AG20443 (cell line): ENCODE measurements at places on chromosomes 11 and 22.
A peak's percentile ranks its signal among the peaks of the same experiment; 100 is the strongest.

DNA sequence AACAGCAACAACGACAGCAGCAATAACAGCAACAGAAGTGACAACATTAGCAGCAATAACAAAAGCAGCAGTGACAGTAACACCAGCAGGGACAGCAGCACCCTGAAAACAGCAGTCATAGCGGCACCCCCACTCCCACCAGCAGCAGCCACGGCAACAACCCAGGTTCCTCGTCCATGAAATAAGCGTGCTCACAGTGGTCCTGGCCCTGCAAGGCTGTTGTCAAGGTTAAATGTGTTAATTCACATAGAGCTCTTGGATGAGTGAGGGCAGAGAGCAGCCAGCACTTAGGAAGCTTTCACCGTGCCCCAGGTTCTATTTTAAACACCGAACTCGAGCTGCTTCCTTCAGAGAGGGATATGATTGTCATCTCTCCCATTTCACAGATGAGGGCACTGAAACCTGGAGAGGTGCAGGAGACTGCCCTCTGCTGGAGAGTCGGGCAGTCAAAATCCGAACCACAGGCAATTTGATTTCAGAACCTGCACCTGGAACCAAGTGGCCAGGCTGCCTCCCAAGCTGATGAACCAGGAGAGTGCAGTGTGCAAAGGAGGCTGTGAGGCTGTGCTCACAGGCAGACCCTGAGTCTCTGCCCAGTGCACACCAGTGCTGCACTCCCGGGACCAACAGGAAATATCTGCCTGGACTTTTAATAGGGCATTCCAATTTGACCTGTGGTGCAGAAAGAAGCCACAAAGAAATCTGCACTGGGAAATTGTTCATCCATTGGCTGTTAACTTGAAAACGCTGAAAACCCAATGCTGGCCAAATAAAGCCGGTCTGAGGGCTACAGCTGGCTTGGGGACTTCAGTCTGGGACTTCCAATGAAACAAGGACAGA is 22.9 kb upstream of the FGF3 start:
- peak; percentile 29 for DNase-seq

DNA sequence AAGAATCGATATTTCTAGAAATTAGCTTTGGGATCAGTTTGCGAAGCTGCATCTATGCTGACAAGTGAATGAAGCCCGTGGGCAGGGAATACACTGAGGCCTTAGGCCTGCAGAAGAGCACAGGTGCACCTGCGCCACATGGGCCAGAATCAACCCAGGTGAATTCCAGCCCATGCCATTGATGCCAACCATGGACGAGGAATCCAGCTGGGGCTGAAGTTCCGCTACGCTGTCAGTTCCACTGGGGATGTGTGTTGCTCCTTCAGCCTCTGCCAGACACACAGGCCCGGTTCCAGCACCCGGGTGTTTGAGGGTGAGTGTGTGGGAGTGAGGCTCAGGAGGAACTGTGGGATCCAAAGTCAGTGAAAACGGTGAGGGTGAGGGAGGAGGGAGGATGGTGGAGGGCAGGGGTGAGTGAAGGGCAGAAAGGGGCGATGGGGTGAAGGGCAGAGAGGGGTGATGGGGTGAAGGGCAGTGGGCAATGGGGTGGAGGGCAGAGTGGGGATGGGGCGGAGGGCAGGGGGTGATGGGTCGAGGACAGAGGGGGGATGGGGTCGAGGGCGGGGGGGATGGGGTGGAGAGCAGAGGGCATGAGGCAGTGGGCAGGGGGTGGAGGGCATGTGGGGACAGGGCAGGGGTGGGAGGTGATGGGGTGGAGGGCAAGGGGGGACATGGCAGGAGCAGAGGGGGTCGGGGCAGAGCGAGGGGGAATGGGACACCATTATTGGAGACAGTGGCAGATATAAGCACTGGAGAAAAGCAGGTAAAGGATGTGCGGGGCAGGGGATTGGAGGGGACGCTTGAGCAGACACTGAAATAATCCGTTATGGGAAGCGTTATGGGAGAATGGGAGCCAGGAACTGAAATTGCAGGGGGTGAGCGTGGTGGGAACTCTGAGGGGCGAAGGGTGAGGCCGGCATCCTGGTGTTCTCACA is 931.6 kb downstream of the BRD1 start:
- no peak for DNase-seq

DNA sequence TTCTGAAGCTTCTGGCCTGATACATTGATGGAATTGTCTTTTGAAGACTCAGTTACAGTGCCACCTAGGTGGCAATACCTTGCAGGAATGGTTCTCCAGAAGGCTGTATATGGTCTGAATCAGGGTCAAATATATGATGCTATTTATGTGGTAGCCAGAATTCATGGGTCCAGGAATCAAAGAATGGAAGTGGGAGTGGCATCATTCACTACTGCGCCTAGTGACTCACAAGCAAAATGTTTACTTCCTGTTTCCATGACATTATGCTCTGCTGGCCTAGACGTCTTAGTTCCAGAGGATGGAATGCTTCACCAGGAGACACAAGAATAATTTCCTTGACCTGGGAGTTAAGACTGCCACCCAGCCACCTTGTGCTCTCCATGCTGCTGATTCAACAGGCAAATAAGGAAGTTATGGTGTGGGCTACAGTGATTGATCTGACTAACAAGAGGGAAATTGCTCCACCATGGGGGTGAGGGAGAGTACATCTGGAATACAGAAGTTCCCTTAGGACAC is 491.8 kb downstream of the ETS1 start:
- DNase-seq, result peak; percentile 30

- DNase-seq, result peak; percentile 84
Measured at GRCh38 chr11:304915-305843, 2.4 kb upstream of the IFITM2 start.

GRCh38 chr22:24681236-24681635 is 78.2 kb downstream of the GGT1 start:
- peak; percentile 1 for DNase-seq

DNA sequence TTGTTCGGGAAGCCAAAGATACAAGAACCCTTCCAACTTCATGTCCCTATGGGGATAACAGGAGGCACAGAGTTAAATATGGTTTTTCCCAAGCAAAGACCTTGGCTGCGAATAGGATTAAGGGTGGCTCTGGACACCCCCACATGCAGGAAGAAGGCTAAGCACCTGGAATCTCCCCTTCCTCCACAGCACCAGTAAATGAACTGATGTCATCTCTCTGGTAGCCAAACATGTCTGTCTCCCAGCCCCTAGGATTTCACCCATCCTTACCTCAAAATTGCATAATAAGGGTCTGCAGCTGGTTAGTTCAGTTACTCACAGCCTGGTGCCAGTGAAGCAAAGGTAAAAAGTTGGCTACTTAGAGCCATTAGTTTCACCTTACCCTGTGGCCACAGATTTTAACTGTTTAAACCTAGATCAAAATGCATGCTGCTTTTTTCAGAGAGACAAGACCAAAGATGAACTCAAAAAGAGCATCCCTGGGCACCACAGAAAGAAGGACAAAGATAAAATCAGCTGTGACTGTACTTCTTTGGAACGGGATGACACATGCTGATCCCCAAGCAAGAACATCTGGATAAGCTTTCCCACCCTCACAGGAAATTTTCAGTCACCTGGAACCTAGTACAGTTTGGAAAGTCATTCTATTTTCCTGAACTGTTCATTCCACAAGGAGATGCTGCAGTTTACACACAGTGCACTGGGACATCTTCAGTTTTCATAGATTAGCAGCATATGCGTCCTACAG is 77.2 kb upstream of the AKIP1 start:
- DNase-seq, result no peak

- no peak for DNase-seq
Measured at GRCh38 chr11:57392066-57392762, 1.8 kb upstream of the PRG2 start.

DNA sequence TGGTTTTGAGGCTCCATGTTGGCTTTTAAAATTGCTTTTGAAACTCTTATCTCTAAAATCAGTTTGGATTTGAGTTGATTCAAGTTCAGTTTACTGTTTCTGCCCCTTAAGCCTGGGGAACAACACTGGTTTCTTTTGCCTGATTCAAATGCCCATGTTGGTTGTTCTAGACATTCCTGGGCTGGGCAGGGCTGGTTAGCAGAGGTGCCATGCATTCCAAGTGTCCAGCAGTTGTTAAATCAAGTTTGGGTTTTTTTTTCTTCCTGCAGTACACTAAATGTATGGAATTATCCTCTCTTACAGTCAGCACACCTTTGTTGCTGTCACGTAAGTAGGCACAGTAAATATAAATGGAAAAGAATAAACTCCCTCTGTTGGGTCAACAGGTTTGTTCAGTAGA is 67.2 kb upstream of the MTMR2 start:
- DNase-seq, result no peak

GRCh38 chr22:28992565-28993356 is 68.9 kb downstream of the C22orf31 start:
- no peak for DNase-seq

- peak; percentile 79 for DNase-seq
Measured at GRCh38 chr22:20606041-20606783, 98.8 kb downstream of the MED15 start.

- DNase-seq, result no peak
Measured at GRCh38 chr11:67378544-67378943, 5.1 kb upstream of the CLCF1 start.

DNA sequence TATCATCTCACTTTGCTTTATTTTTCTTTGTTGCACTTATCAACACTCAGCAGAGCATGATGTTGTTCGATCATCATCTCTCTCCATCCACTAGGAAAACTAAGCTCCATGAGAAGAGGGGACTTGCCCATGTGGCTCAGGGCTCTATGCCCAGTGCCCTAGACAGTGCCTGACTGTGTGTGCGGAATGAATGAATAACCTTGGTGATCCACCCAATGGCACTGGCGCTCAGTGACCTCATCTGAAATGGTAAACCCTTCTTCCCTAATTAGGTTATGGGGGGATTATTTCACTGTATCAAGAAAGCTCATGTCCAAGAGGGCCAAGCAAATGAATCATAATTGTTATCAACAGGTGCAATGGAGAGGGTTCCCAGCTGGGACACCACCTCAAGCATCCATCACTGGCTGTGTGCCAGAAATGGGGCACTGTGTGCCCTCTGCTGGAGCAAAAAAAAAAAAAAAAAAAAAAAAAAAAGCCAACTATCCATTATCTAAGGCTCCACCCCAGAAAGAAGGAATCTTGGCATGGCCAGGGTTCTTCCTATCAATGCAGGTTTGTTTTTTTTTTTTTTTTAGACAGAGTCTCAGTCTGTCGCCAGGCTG is 172.6 kb downstream of the LARGE1 start:
- DNase-seq, result no peak

DNA sequence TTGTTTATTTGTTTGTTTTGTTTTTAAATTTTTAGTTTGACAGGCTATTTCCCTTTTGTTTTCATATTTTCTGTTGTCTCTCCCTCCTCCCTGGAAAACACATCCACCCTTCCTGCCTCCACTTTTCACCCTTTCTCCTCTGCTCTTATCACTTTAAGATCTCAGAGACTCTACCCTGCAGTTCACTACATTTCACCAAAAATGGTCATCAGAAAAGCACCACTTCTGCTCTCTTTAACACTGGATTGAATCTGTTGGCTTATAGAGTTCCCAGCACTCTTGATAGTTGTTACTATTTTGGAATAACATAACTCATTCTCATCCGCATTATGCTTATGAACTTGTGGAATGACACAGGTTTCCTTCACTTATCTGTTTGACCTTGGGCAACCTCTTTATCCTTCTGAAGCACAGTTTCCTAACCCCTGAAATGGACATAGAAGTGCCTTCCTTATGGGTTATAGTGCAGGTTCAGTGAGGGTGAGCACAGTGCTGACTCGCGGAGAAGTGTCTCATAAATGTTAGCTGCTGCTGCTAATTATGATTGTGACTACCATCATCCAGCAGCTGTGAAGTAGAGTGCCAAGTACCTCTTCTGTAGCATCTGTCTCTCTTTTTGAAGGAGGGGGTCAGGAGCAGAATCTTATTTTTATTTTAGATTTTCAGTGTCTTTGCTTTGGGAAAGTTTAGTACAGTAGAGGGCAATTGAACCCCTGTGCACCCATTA is 15.0 kb downstream of the TEAD1 start:
- no peak for DNase-seq

DNA sequence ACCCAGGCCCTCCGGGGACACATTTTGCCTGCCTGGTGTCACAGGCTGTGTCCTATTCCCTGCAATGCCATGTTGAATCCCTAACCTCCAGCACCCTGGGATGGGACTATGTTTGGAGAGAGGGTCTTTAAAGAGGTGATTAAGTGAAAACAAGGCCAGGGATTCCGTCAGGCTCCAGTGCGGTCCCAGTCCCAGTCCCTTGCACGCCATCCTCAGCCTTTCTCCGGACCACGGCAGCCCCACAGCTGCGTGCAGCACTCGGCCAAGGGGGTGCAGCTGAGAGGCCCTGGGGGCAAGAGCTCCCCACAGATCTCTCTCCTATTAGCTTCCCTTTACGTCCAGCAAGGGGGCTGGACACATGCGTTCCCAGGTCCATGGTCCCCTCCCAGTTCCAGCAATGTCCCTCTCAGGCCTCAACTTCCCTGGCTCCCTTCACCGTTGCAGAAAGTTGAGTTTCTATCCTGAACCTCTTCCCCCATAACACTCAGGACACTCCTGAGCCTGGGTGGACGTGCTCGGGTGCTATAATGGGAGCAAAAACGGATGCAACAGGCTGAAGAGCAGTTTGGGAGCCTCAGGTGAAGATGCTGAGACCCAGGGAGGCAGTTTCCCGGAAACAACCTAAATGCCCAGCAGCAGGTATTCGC is 1422.7 kb downstream of the BRD1 start:
- peak; percentile 6 for DNase-seq

GRCh38 chr11:118051136-118051610 is 25.7 kb upstream of the TMPRSS4 start:
- DNase-seq, result no peak
